ENCODE measurements at places on chromosomes 4 and X.
A peak's percentile ranks its signal among the peaks of the same experiment; 100 is the strongest.

GRCh38 chr4:86482306-86483172, 111.6 kb upstream of the PTPN13 start:
- DNase-seq, result no peak

DNA sequence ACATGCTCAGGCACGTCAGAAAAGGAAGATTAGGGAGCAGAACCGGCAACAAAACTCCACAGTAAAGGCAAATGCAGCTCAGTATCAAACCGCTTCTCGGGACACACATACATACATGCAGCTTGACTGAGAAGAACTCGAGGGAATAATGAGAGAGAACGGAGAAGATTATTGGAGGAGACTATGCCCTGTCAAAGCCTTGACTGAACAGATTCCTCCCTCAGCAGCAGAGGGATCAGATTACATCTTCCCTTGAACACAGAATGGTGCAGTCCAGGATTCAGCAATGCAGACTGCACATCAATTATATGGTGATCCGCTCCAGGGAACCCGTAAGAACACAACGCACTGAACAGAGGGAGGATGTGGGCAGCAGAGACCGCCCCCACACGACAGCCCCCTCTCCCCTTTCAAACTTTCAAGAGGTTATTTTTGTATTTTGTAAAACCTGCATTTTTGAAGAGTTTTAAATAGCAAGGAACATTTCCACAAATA, 183.2 kb downstream of the FBXW7 start:
- peak; percentile 49 for DNase-seq

GRCh38 chrX:123256378-123256777, 72.3 kb downstream of the GRIA3 start:
- no peak for DNase-seq

- DNase-seq, result no peak
These were observed 41.7 kb downstream of the TMEM164 start for GRCh38 chrX:110044346-110045249.

DNA sequence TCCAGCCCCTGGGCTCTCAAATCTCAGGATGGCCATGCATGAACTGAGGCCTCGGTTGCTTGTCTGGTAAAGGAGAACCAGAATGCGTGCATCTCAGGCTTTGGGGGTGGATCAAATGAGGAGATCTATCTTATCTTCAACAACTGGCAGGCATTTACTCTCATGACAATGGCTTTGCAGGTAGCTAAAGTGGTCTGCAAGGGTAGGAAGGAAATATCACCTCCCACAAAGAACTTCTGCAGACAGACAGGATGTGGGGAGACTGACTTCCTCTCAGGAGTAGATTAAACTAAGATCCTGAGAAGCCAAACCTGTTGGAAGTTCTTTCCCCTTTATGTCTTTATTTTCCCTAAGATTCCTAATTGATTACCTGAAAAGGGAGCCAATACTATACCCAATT, 7.8 kb downstream of the LDB2 start:
- DNase-seq, result no peak

DNA sequence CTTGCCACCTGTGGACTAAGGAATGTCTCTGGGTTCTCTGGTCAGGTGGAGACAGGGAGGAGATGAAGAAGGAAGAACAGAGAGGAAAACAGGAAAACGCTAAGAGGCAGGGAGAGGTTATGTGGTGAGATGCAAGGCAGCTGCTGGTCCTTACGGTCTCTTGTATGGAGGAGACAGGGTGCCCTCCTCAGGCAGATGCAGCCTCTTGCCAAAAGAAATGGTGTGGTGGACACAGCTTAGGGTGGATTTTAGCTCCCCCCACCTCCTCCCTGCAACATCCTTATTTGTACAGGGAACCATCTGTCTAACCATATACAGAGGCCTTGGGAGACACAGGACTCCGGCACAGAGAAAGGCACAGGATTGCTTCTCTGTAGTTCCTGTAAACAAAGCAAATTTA, 9.7 kb downstream of the OCIAD2 start:
- DNase-seq, result no peak

GRCh38 chrX:73944563-73944908, 359.4 kb upstream of the ZCCHC13 start:
- DNase-seq, result no peak

DNA sequence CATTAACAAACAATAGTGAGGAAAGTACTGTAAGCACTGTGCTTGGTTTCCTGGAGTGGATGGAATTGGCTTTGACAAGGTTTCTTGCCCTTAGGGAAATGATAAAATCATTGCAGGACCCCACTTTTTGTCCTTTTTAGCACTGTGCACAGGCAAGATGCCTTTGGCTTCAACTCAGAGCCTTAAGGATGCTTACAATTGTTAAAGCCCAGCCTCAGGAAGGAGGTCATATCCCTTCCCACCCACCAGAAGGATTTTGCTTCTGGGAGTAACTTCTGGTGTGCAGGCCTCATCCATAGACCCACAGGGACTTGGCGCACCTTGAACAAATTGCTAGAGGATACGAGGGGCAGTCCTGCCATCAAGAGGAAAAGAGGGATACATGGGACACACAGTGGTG, 44.5 kb downstream of the STARD8 start:
- DNase-seq, result no peak

All from dorsolateral prefrontal cortex (tissue), 122 donors.